ENCODE measurements at places on chromosomes 1 and 21.

DNA sequence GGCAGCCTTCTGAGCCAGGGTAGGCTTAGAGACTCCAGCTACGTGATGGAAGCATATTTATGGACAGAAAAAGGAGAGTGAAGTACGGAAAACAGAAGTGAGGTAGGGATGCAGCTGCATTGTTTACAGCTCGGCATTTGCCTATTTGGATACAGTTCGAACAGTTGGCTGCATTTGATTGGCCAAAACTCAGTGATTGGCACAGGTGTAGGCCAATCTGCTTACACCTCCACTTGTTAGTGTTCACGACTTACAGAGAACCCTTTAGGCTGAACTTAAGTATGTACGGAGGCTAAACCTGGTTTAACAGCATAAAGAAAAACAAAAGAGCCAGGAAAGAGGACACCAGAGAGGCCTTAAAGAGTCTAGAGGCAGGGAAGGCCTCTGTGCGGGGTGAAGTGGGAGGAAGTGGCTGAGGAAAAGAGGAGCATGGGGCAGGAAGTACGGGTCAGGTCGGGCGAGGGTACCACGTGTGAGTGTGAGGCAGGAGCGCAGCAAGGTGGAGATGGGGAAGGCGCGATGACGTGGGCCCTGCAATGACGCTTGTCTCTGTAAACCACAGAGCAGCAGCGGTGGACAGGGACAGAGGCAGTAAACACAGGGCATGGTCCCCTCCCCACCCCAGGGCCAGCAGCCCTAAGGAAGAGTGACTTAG is 32.0 kb downstream of the RSPH1 start:
- peak; percentile 81 for DNase-seq

DNA sequence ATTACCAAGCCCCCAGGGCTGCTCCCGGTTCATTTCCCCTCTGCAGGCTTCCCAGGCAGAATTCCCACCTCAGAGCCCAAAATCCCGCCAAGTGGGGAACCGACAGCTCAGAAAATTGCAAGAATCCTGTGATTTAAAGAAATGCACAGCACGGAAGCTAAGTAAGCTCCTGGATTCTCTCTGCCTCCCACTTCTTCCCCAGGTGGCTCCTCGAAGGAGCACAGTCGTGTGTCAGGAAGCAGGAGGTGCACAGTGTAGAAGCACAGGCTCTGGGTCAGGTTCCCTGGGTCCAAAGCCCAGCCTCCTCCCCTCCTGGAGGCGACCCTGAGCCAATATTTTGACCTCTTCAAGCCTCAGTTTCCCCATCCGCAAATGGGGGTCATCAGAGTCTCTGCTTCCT is 74.7 kb downstream of the FBXO2 start:
- DNase-seq, result no peak

GRCh38 chr21:34684174-34684876 is 15.5 kb downstream of the CLIC6 start:
- DNase-seq, result no peak

GRCh38 chr1:44089371-44090048 is 29.1 kb upstream of the KLF17 start:
- DNase-seq, result no peak

DNA sequence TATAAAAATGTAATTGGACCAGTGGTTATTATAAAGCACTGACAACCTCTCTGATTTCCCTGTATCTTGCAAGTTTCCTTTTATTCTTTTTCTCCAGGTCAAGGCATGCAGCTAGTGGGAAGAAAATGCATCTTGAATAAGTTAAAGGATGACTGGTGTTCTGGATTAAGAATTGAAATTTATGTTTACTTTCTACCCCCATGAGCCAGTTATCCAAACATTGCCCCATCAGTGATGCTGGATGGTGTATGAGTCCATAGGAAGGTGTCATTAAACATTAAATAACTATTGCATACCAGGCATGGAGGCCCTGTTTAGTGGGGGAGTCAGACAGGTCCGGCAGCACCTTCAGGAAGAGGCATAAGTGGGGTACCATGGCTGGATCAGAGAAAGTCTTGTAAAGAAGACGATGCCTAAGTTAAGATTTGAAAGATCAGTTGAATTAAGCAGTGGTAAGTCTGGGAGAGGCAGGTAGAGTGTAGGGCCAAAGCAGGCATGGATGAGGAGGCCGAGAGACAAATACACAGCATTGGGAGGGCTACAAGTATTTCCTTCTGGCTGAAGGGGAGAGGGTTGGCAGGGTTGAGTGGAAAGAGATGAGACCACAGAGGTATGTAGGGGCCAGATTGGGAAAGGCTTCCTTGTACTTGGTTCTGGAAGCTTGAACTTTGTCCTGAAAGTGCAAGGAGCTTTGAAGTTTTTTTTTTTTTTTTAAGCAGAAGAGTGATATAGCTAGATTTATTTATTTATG is 5.7 kb downstream of the SZRD1 start:
- no peak for DNase-seq

GRCh38 chr1:163069655-163070277 is 605 bp downstream of the RGS4 start:
- DNase-seq, result no peak

DNA sequence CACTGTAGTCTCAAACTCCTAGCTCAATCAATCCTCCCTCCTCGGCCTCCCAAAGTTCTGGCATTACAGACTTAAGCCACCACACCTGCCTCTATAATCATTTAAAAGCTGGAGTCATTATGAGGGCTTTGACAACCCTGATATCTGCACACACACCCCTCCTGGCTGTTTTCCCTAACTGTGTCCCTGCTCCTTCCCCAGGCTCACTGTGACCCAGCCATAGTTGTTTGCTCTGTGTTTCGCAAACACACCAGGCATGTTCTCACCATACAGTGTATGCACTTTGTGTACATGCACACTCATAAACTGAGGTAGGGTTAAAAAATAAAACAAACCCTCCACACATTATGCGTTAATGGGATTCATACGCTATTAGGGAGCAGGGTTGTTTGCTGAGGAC is 21.8 kb upstream of the IL20 start:
- DNase-seq, result no peak

DNA sequence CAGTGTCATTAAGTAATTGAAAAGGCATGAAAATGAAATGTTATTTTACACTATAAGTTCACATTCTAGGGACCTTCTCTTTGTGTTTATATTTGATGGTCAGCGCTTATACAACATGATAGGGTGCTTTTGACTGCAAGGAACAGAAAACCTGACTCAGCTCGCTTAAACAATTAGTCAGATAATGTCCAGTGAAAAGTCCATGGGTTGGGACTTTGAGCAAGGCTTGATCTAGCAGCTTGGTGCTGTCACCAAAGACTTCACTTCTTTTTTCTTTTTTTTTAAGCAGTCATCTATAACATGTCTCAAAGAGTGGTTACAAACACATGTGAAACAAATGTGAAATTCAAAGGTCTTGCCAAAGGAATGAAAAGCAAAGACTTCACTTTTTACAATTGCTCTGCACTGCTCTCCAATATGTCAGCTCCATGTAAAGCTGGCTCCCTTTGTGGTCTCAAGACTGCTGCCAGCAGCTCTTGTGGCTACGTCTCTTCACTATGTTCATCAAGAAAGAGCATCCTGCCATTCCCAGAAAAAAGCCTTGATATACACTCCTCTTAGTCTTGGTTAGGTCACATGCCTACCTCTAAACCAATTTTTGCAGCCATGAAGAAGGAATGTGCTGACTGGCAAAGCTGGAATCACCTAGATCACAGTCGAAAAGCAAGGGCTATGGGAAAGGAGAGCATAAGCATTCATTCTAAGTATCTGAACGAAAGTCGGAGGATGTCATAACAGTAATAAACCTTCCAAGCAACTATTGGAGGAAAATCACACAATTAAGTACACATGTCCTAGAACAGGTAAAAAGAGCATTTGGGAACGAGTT is 15.2 kb downstream of the F3 start:
- DNase-seq, result no peak

DNA sequence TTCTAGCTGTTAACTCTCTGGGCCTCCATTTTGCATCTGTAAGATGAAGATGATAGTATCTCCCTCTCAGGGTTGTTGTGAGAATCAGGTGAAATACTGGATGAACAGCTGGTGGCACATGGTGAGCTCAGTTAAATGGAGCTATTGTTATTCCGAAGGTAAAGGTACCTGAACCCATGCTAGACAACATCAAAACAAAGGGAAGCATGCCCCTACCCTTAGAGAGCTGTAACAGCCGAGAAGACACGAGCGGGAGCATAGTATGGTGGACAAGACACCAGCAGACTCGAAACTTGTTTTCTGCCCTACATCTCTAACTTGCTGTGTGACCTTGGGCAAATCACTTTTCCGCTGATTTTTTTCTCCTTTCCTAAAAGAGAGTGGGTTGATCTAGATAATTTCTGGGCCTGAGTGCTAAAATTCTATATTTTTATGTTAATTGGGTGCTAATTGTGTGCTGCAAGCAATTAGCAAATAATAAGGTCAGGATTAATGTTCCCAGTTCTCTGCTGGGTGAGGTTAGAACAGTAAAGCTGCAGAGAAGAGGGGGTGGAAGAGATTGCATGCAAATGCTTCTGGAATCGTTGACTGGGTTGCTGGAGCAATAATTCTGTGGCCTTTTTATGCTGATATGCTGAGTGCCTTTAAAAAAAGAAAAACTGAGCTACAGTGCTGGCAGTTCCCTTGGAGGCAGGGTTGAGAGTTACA is 10.8 kb downstream of the TMEM200B start:
- no peak for DNase-seq

DNA sequence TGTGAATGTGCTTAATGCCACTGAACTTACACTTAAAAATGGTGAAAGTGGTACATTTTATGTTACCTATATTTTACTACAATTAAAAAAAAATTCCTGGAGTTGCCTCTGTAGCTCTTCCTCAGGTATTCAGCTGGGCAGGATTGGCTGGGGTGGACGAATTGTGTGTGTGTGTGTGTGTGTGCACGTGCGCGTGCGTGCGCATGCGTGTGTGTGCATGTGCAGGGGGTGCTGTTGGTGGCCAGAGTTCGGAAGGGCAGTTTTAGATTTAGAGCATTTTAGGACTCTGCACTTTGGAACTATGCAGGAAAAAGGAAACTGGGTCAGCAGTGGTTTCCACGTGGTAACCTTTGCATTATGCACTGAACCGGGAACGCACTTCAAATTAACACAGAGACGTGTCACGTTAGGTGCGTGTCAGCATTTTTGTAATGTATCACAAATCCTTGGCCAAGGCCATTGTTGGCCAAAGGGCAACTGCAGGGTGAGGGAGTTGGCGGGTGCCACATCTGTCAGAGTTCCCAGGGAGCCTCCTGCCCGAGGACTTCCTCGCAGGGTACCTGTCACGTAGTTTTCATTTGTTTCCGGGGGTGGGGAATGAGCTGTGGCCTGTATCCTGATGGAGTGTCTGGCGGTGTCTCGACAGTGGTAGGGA is 312.8 kb downstream of the CAMTA1 start:
- no peak for DNase-seq

DNA sequence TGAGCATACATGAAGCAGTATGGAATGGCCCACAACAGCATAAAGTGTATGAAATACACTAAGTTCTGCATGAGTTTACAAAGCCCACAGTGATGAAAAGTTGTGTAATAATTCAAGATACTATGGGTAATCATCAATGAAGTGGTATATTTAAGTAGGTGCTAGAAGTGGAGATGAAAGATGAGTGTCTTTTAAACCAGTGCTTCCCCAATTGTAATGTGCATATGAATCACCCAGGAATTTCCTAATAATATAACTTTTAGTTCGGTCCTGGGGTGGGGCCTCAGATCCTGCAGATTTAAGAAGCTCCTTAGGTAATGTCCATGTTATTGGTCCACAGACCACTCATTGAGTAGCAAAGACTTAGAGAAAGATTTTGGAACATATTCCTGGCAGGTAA is 184.9 kb downstream of the DUSP10 start:
- DNase-seq, result no peak

DNA sequence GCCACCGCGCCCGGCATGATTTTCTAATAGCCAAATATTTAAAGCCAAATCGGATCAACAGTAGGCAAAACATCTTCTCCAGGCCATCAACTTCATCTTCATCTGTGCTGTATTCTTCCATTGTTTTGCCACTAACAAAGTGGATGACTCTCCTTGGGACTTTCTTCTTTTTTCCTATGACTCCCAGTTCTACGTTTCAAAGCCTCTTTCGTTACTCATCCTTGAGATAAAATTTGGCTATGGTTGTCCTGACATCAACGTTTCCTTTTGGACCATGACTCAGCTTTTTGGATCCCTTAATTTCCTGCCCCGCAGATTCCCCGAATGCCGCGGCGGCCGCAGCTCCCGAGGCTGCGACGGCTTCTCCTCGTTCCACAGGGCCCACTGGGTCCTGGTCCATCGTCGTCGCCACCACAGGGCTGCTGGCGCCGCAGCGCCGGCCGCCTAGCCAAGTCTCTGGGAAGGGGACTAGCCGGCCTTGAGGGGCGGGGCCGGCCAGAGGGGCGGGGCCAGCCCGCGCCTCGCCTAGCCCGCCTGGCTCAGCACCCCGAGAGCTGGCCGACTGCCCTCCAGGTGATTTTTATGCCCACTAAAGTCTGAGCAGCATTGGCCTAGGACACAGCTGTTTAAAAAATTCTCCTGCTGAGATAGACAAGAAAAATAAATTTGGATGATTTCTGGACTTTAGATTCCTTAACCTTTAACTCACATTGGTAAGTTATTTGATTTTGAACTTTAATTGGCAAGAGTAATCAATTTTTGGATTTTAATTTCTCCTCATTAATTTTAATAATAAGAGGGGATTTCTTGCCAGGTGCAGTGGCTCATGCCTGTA is 93.9 kb downstream of the ADCY10 start:
- DNase-seq, result peak; percentile 20

DNA sequence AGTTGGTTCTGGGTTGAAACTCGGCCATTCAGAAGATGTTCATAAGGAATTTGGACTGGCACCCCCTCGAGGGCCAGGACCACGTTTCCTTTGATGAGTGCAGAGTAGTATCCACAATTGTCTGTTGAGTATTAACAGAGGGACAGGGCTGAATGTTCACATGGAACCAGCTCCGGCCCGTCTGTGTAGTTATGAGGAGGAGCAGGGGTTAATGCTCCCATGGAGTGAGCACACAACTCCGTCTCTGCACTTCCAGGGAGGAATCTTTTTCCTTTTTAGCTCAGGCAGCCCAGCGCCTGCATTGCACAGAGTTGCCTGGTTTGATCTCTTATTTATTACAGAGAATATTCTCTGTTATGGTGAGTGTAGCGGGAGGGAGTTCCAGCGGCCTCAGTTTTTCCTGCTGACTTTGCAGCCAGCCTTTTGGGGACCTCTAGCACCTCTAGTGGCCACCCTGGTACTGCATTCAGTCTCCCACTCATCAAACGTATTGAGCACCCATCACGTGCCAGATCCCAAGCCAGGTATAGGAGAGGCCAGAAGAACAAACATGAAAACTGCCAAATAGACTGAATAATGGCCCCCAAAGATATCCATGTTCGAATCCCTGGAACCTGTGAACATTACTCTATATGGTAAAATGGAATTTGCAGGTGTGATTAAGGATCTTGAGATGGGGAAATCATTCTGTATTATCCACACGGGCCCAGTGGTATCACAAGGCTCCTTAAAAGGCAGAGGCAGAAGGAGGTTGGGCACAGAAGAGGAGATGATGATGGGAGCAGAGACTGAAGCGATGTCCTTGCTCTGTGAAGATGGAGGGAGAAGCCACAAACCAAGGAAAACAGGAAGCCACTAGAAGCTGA is 167.7 kb upstream of the CSF3R start:
- peak; percentile 46 for DNase-seq

- no peak for DNase-seq
Observed at GRCh38 chr1:19866758-19867157, 15.4 kb upstream of the OTUD3 start.

Measured in CD4-positive, alpha-beta T cell treated with Interleukin-1 beta for 1 hour (primary cell).